ENCODE measurements at places on chromosomes 16 and 17.
A peak's percentile ranks its signal among the peaks of the same experiment; 100 is the strongest.

GRCh38 chr17:74541176-74542111, 4.5 kb downstream of the CD300C start:
- DNase-seq, result no peak

GRCh38 chr16:67036323-67036741, 7.4 kb downstream of the CBFB start:
- DNase-seq, result no peak

GRCh38 chr17:6596941-6597340, 40.6 kb upstream of the PITPNM3 start:
- DNase-seq, result no peak

- DNase-seq, result no peak
Observed at GRCh38 chr16:61024180-61024900, 1011.9 kb downstream of the CDH8 start.

- DNase-seq, result peak; percentile 51
Observed at GRCh38 chr16:49856672-49857330, 889 bp upstream of the ZNF423 start.

GRCh38 chr17:43442711-43443110, 41.1 kb upstream of the DHX8 start:
- DNase-seq, result peak; percentile 46

GRCh38 chr16:10558305-10558704, 22.1 kb downstream of the EMP2 start:
- DNase-seq, result no peak

DNA sequence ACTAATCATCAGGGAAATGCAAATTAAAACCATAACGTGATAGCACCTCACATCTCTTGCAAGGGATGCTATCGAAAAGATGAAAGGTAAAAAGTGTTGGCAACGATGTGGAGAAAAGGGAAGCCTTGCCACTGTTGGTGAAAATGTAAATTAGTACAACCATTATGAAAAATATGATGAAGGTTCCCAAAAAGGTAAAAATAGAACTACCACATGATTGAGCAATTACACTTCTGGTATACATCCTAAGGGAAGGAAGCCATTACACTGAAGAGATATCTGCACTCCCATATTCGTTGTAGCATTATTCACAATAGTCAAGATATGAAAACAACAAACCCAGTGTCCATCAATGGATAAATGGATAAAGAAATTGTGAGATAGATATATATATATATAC, 21.5 kb downstream of the ABCA10 start:
- no peak for DNase-seq

GRCh38 chr17:82239926-82240505, 11.2 kb downstream of the SLC16A3 start:
- DNase-seq, result no peak

DNA sequence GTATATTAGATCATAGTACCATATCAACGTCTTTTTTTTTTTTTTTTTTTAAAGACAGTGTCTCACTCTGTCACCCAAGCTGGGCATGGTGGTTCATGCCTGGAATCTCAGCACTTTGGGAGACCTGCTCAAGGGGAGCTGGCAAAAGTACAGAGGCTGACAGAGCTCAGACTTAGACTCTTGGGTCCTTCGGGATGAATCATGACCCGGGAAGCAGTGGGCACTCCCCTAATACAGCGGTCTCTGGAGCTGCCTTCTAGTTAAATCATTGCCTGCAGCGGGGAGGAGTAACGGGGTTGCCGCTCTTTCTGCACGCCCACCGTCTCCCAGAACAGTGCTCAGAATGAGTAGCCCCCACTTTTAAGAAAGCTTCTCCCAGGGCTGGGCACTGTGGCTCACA, 174.4 kb downstream of the CPPED1 start:
- no peak for DNase-seq

- peak; percentile 6 for DNase-seq
Observed at GRCh38 chr17:40417258-40417608, 463 bp downstream of the TOP2A start.

DNA sequence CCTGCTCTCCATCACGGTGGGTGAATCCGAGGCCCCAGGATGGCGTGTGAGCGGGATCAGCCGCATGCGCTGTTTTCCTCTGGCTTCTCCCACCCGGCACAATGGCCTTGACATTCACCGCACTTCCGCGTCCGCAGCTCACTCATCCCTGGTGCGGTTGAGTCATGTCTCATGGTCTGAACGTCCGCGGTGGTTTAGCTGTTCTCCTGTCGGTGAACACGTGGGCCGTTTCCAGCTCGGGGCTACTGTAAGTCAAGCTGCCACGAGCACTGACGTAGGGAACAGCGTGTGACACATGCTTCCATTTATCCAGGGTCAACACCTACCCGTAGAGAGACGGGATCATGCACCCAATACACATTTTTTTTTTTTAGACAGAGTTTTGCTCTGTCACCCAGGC, 15.3 kb upstream of the CACNA1H start:
- DNase-seq, result no peak

DNA sequence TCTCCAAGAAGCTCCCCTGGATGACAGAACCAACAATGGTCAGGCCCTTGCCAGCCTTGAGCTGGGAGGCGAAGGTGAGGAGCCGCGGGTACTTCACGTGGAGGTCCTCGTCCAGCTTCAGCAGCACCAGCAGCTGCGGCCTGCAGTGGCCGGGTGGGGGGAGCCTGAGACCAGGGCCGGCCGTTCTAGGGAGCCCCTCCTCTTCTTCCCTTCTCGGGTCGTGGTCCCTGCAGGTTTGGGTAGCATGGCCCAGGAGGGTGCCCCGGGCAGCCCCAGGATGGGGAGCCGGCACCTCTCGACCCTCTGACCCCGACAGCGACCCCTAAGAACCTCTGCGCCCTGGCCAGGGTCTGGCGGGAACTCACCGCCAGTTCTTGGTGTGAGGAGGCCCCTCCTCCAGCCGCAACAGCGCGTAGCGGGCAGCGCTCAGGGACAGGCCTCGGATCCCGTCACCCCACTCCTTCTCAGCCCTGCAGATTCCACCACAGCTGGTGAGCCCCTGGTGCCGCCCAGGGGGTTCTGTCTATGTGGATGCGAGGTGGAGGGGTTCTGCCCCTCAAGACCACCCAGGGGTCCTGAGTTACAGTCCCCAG, 3.1 kb upstream of the LCAT start:
- no peak for DNase-seq

- DNase-seq, result no peak
Observed at GRCh38 chr17:75521951-75522727, 3.4 kb upstream of the LLGL2 start.

DNA sequence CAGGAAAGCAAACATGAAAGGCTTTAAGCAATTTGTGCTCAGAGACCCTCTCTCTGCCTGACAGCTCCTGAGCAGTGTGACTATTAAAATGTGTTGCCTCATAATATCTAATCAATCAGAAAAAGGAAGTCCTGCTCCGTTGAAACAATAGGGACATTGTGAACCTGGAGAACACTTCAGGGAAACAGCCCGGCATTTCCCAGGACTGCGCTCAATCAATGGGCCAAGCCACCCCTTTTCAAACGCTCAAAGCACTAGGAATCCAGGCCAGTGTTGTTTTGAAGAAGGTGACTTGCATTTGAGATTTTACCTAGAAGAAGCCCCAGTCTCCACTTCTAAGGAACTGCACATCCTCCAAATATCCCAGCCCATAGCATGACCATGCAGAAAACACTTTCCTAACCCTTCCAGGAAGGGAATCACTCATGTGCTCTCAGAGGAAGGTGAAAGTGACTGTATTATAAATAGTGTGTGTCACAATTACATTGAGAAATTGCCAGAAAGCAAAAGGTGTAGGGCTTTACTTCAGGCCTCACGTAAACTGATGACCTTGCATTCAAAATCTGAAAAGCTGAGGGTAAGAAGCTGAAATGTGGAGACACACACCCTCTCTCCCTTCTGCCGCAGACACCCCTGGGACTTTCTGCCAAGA, 19.4 kb downstream of the CDRT4 start:
- DNase-seq, result no peak

DNA sequence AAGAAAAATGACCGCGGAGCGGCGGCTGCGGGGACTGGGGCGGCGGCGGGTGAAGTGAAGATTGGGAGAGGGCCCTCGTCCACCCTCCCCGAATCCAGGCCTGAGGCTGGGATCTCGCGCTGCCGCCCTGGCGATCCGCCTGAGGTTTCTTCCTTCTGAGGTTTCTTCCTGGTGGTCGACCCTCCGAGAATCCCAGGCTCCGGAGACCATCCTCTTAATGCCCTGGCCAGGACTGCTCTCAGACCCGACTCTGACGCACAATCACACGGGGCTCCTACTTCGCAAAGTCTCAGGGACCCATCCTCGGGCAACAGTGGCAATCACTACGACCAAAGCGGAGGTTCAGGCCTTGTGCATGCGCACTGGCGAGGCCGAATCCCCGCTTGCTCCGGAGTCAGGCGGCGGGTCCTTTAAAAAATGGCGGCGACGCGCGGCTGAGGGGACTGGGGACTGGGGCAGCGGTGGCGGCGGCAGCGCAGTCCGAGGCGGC, 18.0 kb upstream of the KCNJ18 start:
- DNase-seq, result no peak

- DNase-seq, result no peak
Observed at GRCh38 chr16:51305337-51305736, 154.3 kb upstream of the SALL1 start.

DNA sequence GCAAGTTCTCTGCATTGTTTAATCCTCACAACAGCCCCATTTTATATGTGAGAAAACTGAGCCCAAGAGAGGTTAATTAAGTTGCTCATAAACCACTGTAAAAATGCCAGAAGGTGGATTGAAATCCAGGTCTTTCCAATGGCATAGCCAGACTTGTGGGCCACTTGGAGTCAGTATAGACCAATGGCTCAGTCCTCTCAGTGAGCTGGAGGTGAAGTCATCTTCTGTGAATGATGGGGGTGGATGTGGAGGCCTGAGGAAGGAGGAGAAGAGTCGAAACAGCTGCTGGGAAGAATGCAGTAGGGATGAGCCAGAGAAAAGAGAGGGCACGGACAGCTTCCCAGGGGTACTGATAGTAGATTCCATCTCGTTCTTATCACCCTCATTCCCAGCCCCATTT, 213.4 kb downstream of the SOX9 start:
- DNase-seq, result peak; percentile 73

- DNase-seq, result no peak
Observed at GRCh38 chr17:75440738-75441448, 15.5 kb upstream of the TMEM94 start.

- DNase-seq, result peak; percentile 98
Observed at GRCh38 chr16:67857547-67858233, 10.2 kb upstream of the CENPT start.

DNA sequence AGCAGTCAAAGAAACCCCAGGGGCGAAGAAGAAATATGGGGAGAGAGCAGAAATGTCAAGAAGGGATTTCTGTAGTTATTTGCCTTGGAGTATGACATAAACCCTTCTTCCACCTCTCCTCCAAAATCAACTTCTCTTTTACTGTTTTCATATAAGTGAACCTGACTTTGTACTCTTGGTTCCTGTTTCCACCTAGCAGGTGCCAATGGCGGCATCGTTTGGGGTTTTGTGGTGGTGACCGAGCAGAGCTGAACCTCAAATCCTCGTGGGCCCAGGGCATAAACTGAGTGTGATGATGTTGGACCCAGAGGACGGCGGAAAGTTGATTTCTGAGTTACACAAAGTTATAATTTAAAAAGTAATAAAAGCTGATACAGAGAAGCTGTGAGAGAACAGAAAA, 39.6 kb upstream of the PSMD7 start:
- no peak for DNase-seq

- peak; percentile 31 for DNase-seq
Observed at GRCh38 chr17:75065562-75066151, 18.6 kb downstream of the KCTD2 start.

DNA sequence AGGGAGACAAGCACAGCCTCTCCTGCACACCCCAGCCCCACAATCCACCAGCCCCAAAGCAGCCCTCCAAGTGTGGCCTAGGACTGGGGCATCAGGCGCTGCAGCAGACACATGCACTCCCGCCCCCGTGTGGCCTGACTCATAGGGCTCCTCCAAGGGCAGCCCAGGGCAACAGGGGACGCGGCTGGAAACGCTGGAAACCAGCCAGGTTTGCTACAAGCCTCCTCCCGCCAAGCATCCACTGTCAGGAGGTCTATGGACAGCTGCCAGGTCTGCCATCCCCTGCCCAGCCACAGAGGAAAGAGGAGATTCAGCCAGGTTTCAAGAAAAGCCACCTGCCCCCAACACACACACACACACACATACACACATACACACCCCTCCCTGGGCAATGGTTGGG, 25.8 kb downstream of the SRCIN1 start:
- no peak for DNase-seq

- no peak for DNase-seq
Observed at GRCh38 chr17:38585056-38585917, 20.5 kb downstream of the SRCIN1 start.

DNA sequence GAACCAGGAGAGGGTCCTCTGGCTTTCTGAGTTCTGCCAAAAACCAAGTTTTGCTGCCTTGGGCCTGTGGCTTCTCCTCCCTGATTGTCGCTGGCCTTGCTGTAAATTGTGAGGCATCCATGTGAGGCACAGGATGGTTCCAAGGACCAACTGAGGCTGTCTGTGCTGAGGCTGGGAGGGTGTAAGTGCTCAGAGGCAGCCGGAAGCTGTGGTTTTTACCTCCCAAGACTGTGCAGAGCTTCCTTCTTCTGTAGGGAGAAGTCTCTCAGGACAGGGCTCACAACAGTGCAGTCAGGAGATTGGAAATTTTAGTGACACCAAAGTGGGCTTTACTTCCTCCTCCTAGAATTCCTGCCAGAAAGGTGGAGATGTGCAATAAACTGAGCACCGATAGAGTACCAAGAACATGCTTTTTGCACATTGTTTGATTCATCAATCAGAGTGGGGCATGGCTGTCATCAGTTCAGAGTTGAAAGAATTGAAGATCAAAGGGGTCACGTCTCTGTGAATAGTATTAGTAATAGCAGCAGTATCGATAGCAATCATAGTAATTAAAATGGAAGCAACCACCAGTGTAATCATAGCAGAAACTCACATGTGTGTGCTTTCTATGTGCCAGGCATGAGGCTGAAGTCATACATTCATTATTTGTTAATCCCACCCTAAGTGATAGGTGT, 467.1 kb downstream of the WWOX start:
- DNase-seq, result no peak

DNA sequence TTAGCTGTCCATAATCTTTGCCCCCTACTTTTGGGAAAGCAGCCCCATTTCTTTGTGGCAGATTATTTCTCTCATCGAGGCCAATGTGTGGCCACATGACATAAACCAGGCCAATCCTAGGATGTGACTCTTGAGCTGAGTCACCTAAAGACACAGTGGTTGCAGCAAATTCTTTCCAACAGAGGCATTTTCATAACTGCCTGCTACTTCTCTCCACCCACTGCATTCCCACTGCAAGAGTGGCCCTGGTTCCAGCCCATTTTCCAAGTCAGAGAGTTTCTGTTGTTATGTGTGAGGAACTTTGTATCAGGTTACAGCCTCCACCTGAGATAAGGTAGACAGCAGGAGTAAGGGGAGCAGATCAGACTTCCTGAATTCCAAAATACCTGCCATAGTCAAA, 195.2 kb downstream of the RGS9 start:
- peak; percentile 55 for DNase-seq
